NCI-H1436 treated with DMSO at 0.1 percent for 48 hours (cell line): ENCODE measurements at places on chromosomes 11 and 22.

DNA sequence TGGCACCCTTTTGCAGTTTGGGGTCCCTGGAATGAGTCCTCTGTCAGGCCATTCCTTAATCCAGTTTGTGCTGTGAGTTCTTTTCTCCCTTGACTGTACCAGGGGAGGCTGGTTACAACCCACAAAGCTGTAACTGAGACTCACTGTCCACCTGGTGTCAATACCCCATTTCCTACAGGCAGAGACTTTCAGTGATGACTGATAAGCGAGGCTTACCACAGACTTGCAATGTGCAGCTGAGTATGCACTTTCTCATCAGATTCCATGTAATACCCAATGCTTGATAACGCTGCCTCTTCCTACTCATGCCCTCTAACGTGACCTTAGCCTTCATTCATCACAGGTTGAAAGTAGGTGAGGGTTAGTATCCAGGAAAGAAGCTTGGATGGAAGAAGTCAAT lies 120.1 kb downstream of the INSC start:
- no peak for DNase-seq

GRCh38 chr11:122642472-122642922 lies 13.0 kb upstream of the UBASH3B start:
- DNase-seq = no peak

GRCh38 chr11:108239076-108239475 lies 16.2 kb downstream of the ATM start:
- DNase-seq = no peak

- no peak for DNase-seq
Measured at GRCh38 chr11:64605656-64606585, 14.9 kb downstream of the SLC22A12 start.

DNA sequence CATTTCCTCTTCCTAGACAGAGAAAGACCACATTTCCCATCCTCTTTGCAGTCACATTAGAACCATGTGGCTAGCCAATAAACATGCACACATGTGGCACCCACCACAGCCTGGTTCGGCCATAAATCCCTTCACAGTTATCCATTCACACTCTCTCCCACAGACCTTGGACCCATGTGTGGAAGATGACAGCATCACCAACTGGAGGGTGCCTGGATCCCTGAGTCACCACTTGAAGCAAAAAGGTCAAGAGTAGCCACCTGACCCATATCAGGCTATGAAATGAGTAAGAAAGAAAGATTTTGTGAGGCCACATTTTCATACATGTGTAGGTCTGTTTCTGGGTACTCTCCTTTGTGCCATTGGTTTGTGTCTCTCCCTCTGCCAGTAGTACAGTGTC lies 9.0 kb upstream of the TMEM121B start:
- no peak for DNase-seq

DNA sequence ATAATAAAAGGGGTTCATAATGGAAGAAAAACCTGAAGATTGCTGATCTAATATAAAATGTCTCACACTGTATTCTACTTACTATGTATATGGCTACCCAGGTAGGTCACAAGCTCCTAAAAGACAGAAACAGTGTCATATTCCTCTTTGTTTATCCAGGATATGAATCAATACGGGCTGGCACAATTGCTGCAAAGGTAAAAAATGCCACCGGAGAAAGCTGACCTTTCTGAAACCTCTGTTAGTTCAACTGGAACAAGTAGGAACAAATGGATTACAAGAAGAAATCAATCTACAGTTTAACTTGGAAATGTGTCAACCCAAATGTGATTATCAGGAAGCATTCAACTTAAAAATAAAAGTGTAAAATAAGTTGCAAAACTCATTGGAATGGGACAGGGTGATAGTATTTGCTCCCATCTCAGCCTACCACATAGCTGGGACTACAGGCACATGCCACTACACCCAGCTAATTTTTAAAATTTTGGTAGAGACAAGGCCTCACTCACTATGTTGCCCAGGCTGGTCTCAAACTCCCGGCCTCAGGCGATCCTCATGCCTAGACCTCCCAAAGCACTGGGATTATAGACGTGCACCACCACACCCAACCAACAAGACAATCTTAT lies 27.6 kb downstream of the SLC35F2 start:
- no peak for DNase-seq

DNA sequence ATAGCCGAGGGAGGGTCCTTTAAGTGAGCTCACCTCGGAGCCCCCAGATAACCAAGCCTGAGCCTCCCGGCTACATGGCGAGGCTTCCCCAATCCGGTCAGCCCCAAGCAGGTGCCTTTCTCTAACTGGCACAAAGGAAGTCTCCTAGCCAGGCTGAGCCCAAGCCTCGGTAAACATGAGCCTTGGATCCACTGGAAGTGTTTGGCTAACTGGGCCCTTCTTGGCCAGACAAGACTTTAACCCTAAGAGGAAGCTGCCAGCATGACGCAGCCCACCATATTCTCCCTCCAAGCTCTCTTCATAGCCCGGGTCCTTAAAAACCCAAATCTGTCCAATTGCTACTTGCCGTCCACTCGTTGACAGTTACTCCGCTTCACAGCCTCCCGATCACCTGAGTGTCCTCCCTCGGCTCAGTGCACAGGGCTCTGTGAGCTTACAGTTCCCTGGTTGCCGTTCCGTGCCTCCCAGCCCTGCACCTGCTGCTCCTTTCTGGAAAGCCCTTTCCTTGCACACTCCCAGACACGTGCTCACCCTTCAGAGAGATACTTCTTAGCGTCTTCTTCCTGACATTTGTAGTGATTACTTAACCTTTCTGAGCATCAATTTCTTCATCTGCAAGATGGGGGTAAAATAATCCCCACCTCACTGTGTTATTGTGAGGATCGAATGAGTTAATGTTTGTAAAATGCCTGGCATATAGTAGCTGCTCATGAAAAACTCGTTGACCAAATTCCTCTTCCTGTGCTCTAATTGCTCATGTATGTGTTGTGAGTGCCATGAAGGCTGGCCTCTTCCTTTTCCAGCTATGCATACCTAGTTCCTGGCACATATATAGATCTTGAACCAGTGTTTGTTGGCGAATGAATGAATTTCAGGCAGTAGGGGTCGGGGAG lies 25.6 kb downstream of the TXN2 start:
- DNase-seq = no peak

DNA sequence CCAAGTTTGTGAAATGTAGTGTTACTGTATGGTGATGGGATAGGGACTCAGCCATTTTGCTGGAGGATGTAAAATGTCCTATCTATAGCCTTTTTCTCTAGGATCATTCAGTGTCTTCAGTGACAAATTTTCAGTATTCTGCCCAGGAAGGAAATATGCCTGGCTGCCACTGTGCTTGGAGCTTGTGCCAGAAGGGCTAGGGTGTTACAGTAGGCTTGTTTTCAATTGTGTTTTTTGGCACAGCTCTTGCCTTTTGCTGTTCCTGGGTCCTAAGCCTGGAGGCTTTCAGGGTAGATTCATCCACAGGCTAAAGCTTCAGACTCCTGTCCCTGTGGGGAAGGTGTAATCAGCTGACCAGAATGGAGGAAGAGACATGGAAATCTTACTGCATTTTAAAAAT lies 22.0 kb upstream of the PHOX2A start:
- DNase-seq = no peak

DNA sequence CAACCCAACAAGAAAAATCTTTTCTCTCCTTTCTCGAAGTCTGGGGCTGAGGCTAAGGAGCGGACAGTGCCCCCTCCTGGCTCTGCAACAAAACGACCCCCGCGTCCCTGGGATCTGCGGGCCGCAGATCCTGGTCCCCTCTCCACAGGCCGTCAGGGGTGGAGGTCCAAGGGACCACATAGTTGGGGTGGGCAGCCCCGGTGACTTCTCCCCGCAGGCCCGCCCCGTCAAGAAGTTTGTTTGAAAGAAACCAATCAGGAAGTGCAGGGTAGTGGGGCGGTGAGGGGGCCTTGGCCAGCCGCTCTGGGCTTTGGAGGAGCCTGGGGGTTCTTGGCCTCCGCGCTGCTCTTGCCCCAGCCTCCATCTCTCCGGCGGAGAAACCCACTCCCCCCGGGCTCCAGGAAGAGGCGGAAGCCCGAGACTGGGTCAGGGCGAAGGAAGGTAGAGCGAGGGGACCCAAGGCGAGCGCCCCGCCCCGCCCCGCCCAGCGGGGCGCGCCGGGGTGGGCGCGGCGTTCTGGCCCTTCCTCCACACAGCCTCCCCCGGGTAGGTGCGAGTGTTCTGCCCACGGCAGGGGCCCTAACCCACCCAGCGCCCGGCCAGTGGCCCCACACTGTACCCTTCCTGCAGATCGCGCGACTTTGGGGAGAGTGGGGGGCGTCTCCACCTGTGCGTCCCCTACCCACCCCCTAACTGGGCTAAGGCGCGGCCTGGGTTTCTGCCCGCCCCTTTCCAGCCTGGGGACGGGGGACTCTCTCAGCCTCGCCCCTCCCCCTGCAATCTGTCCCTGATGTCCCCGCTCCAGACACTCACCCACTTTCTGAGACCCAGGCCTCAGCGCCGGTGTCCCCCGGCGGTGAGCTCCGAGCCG lies 1.3 kb downstream of the TP53I11 start:
- DNase-seq = no peak

GRCh38 chr22:37954686-37955085 lies 1.2 kb downstream of the POLR2F start:
- DNase-seq = no peak

GRCh38 chr11:72244361-72245262 lies 636 bp upstream of the PHOX2A start:
- DNase-seq = no peak

DNA sequence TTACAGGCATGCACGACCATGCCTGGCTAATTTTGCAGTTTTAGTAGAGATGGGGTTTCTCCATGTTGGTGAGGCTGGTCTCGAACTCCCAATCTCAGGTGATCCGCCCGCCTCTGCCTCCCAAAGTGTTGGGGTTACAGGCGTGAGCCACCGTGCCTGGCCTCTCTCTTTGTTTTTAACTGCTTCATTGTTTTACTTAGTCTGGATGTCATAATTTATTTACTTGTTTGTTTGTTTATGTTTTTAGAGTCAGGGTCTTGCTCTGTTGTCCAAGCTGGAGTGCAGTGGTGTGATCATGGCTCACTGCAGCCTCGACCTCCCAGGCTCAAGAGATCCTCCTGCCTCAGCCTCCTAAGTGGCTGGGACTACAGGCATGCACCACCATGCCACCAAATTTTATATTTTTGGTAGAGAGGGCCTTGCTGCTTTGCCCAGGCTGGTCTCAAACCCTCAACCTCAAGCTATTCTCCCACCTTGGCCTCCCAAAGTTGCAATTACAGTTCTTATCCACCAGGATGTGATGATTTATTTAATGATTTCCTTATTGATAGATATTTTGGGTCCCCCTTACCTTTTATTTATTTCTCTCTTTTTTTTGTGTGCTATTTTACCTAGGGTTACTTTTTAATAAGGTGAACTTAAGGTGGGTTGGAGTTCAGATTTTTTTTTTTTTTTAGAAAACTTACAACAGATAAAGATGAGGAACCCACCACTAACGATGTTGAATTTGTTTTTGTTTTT lies 52.6 kb upstream of the ADA2 start:
- DNase-seq = no peak

- no peak for DNase-seq
Measured at GRCh38 chr11:13166036-13166435, 111.6 kb upstream of the BMAL1 start.

DNA sequence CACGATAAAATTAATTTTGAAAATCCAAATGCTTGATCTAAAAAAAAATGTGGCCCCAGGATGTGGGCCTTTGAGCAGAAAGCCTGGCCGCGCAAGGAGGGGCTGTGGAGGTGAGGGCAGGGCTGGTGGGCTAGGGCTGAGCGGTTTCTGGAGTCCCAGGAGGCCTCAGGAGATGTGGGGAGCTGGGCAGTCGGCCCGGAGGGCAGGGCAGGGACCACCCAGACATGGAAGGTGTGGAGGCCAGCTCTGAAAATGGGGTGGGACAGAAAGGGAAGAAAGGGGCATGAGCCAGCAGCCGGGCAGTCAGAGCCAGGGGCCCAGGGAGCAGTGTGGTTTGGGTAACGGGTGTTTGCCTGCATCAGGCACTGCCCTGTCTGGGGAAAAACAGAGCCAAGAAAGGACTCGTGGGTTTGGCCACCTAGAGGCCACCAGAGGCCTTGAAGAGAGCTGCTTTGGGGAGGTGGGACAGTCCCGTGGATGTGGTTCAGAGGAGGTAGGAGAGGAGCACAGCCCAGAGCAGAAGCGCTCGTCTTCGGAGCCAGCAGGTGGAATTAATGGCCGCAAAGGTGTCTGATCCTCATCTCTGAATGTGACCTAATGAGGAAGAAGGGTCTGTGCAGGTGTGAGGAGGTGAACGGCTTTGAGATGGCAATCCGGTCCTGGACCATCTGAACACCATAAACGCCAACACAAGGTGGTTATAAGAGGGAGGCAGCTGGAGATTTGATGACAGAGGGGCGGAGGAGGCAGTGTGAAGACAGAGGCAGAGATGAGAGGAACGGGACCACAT lies 50.2 kb downstream of the IGF2 start:
- no peak for DNase-seq
